ENCODE measurements at places on chromosomes 1 and 21. TPM values are rescaled to one million over a fixed set of nuclear protein-coding genes. Genes with fewer than 3 reads are reported as not detected.

SELP gene
- 1.9 TPM for total RNA-seq

ACOT11 gene
- total RNA-seq, result 1.2 TPM

DNAJC28 gene
- 0.92 TPM for total RNA-seq

XCL1 gene
- total RNA-seq, result 0.79 TPM

F13B gene
- total RNA-seq, result not detected

GBP7 gene
- total RNA-seq, result not detected

GRCh38 chr21:37257511-37257966 lies 9.6 kb downstream of the VPS26C start:
- no peak for DNase-seq

GRCh38 chr1:225063722-225064121 lies 134.2 kb downstream of the DNAH14 start:
- no peak for DNase-seq

GRCh38 chr1:228850141-228851100 lies 115.1 kb downstream of the RHOU start:
- no peak for DNase-seq

DNA sequence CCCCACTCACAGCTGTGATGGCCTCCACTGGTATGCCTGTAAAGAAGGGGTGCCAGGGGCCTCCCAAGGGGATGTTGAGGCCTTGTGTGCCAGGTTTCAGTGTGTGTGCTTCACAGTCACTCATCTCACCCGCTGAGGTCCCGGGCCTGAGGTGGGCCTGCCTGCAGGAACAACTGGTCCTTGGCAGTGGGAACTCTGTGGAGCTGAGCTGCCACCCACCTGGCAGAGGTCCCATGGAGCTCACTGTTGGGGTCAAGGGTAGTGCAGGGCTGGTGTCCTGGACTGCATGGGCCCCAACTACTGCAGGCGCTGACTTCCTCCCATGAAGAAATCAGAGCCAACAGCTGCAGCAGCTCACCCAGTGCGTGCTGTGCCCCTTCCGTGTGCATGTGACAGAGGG lies 17.3 kb upstream of the ZNF678 start:
- no peak for DNase-seq

DNA sequence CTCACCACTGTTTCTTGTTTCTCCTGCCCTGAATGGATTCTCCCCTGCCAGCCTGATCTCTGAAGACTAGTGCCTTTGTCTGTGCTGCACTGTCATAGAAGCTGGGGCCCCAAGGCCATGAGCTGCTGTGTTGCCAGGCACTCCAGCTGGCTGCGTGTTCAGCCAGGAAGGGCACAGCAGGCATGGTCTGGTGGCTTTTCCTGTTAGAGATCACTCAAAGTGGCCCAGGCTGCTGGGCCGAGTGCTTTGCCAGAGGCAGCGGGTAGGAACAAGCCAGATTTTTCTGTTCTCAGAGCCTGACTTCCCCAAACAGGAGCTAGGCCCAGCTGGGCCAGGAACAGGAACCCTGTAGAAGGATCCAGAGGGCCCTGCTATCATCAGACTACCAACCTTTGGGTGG lies 5.2 kb downstream of the ADPRS start:
- DNase-seq, result no peak
